Calu3 (cell line): ENCODE measurements at places on chromosomes 12 and 14. TPM values are rescaled to one million over a fixed set of nuclear protein-coding genes. Genes with fewer than 3 reads are reported as not detected.

Gene KLRC4
- not detected in 2 replicates for total RNA-seq

Gene REP15
- total RNA-seq, result 0.78 and 0.83 TPM in 2 replicates

DNA sequence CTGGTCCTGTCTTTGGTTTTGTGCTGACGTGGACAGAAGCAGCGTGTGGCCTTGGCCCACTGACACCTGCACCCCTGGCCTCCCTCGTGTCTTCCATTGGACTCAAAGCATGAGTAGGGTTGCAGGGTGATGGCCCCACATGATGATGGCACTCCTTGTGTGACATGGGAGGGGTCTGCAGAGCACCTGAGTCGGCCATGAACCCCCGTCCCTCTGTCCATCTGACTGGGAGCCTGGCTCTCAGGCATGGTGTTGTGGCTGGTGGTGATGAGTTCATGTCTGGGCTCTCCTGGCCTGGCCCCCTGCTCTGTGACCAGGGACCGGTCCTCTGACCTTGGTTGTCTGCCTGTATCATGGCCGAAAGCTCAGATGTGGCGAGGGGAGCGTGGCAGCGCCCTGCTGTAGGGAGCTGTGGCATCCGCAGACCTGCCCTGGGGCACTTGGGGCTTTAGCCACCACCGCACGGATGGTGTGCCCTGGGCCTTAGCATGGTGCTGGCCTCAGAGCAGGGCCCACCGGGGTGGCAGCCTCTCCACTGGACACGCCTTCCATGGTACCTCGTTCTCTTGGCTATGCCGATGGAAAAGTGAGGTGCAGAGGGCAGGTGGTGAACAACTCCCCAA lies 16.7 kb downstream of the ULK1 start:
- no peak overlapping the region for H3K4me3 ChIP-seq
- DNase-seq, result no peak
- no peaks in the 10 kb centered on the region for H3K27me3 ChIP-seq
- H3K27ac ChIP-seq, result no peak overlapping the region

- DNase-seq, result no peak
- H3K27ac ChIP-seq, result peak overlapping the region; percentile 39
- peaks cover 55% of the 10 kb centered on the region for H3K4me1 ChIP-seq
- H3K4me3 ChIP-seq, result peak overlapping the region; percentile 97
- H3K27me3 ChIP-seq, result no peaks in the 10 kb centered on the region
These were observed 579 bp upstream of the CLMN start for GRCh38 chr14:95320078-95320895.

Gene VRTN
- not detected in 2 replicates for total RNA-seq

Gene TPPP2
- total RNA-seq, result not detected in 2 replicates

Gene KIF21A
- total RNA-seq, result 26.0 and 28.7 TPM in 2 replicates

GRCh38 chr12:121697093-121697698 lies 15.4 kb upstream of the TMEM120B start:
- no peak overlapping the region for H3K4me3 ChIP-seq
- peak; percentile 57 for DNase-seq
- H3K36me3 ChIP-seq, result no peaks in the 10 kb centered on the region
- H3K4me1 ChIP-seq, result no peaks in the 10 kb centered on the region

GRCh38 chr12:132376464-132376830 lies 47.1 kb upstream of the GALNT9 start:
- peaks cover 64% of the 10 kb centered on the region for H3K27me3 ChIP-seq
- H3K36me3 ChIP-seq, result no peaks in the 10 kb centered on the region
- H3K27ac ChIP-seq, result no peak overlapping the region
- no peak for DNase-seq
- no peak overlapping the region for H3K4me3 ChIP-seq

DNA sequence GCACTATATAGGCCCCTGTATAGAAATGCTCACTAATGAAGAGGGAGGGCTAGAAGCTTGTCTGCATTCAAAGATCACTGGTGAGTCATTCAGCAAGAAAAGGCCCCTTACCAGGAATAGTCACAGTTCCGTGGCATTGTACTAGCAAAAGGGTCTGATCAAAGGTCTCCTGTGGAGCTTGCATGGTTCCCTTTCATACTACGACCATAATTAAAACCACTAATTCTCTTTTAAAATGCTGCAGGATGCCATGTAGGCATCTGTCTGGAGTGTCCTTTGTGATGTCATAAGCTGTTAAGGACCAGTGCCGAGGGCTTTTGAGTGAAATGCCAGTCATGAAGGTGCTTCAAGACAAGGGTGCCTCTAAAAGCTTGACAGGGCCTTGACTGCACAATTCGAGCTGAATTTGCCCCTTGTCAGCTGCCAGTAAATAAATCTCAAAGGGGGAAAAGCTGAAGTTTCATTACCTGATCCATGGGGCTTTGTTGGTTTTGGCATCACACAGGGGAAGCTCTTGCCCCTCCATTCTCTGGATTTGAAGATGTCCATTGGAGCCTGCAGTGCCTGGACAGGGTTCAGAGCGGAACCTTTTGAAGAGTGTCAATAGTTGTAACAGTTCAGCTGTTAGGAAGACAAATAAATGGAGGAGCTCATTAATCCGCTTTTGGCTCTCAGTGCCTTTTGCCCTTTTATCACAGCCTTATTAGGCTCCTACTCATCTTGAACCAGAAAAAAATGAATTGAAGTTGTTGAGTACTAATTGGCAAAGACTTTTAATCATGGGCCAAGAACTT lies 69.1 kb downstream of the TMEM260 start:
- H3K36me3 ChIP-seq, result no peaks in the 10 kb centered on the region
- no peaks in the 10 kb centered on the region for H3K4me1 ChIP-seq
- H3K4me3 ChIP-seq, result no peak overlapping the region
- DNase-seq, result no peak
- H3K27me3 ChIP-seq, result no peaks in the 10 kb centered on the region
- H3K27ac ChIP-seq, result no peak overlapping the region

DNA sequence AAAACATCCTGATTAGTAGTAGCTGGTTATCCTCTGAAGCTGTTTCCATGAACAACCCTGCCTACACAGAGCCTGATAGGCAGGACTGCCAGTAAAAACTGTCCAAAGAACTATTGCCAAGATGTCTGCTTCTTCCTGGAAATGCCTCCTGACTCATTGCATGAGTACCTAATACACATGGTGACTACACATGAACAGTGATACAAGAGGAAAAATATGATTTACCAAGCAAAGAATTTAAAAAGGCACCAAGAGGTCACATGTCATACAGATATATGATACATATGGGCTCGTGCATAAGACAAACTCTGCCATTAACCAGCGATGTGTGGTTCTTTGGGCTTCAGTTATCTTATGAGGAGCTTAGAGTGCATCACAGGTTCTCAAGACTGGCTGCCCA lies 552.3 kb downstream of the SLC16A7 start:
- no peak overlapping the region for H3K4me3 ChIP-seq
- DNase-seq, result no peak
- H3K36me3 ChIP-seq, result no peaks in the 10 kb centered on the region
- H3K27me3 ChIP-seq, result no peaks in the 10 kb centered on the region
- H3K27ac ChIP-seq, result peak overlapping the region; percentile 39

Gene PTHLH
- 0.91 and 1.3 TPM in 2 replicates for total RNA-seq

Gene JPH4
- not detected in 2 replicates for total RNA-seq

Gene NRL
- total RNA-seq, result 1.8 and 2.3 TPM in 2 replicates

DNA sequence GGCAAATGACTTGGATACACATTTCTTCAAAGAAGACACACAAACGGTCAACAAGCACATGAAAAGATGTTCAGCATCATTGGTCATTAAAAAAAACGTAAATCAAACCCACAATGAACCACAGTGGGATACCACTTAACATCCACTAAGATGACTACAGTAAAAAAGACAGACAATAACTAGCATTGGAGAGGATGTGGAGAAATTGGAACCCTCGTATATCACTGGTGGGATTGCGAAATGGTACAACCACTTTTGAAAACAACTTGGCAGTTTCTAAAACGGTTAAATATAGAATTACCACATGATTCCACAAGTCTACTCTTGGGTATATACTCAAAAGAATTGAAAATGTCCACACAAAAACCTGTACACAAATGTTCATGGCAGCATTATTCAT lies 25.2 kb upstream of the PPFIBP1 start:
- DNase-seq, result no peak
- H3K27me3 ChIP-seq, result no peaks in the 10 kb centered on the region
- no peak overlapping the region for H3K4me3 ChIP-seq
- no peak overlapping the region for H3K27ac ChIP-seq
- H3K4me1 ChIP-seq, result peaks cover 2% of the 10 kb centered on the region

GRCh38 chr14:101253948-101254347 lies 307.3 kb upstream of the DIO3 start:
- no peaks in the 10 kb centered on the region for H3K4me1 ChIP-seq
- no peaks in the 10 kb centered on the region for H3K36me3 ChIP-seq
- H3K27me3 ChIP-seq, result peaks cover 34% of the 10 kb centered on the region
- no peak for DNase-seq

DNA sequence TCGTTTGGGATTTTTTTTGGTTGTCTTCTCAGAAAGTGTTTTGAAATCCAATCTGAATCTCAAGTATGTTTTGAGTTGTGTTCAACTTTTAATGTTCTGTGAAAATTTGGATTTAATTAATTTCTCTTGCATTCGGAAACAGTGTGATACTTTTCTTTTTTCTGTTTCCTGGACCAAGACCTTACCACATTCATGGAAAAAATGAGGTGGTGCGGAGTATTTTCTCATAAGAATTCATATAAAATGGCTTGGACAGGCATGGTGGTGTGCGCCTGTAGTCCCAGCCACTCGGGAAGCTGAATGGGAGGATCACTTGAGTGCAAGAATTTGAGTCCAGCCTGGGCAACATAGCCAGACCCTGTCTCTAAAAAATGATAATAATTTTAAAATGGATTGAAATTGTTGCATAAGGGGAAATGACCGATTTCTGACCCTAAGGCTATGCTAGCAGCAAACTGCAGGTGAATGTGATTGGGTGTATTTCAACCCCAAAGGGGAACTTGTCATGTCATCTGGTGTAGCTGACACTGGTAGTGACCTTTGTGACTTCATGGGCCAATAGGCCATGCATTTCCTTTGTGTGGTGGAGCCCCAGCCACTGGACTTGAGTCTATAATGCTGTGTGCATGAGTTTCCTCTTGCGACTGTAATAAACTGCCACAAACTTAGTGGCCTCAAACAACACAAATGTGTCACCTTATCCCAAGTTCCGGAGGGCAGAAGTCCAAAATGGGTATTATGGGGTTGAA lies 123.5 kb upstream of the RFLNA start:
- DNase-seq, result no peak
- no peaks in the 10 kb centered on the region for H3K36me3 ChIP-seq
- H3K27me3 ChIP-seq, result peaks cover 48% of the 10 kb centered on the region

DNA sequence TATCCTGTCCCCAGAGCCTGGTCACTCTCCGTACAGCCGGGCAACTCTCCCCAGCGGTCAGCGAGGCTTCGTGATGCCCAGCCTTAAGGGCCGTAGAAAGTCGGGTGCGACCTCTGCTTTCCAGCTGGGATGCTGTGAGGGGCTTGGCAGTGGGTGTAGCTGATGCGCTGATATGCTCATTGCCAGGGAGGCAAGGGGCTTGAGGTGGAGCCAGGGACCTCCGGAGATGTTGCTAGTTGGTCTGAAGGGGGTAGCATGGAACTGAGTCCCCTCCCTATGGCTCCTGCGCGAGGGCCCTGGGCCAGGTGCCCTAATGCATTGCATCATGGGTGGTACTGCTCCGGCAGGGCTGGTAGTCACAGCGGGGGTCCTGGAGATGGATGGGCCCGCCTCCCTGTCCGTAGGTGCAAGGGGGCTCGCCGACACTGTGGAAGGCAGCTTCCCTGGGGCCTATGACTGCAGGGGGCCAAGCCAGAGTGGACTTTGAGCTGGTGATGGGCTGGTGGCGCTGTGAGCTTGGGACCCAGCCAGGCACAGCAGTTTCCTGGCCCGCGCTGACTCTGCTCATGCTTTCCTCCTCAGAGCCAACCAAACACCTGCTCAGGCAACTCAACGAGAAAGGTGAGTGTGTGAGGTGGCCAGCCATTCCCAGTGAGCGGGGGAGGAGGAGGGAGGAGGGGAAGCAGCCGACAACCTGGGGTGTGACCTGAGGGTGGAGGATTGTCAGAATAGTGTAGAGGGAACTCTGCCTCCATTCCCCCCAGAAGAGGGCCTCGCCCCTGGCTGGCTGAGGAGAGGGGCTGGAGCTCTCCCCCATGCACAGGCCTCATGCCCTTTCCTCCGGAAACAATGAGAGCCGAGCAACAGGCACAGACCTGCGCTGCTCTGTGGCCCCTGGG lies 32.3 kb downstream of the PLEKHG3 start:
- DNase-seq, result no peak
- H3K4me1 ChIP-seq, result peaks cover 9% of the 10 kb centered on the region
- H3K27ac ChIP-seq, result no peak overlapping the region
- no peak overlapping the region for H3K4me3 ChIP-seq

- no peaks in the 10 kb centered on the region for H3K4me1 ChIP-seq
- H3K27ac ChIP-seq, result no peak overlapping the region
- H3K36me3 ChIP-seq, result no peaks in the 10 kb centered on the region
- no peak overlapping the region for H3K4me3 ChIP-seq
- DNase-seq, result no peak
These were observed 15.4 kb downstream of the C1S start for GRCh38 chr12:7075939-7076338.

Gene ITGA5
- total RNA-seq, result 8.0 and 9.5 TPM in 2 replicates

Gene SDSL
- 19.9 and 25.5 TPM in 2 replicates for total RNA-seq

DNA sequence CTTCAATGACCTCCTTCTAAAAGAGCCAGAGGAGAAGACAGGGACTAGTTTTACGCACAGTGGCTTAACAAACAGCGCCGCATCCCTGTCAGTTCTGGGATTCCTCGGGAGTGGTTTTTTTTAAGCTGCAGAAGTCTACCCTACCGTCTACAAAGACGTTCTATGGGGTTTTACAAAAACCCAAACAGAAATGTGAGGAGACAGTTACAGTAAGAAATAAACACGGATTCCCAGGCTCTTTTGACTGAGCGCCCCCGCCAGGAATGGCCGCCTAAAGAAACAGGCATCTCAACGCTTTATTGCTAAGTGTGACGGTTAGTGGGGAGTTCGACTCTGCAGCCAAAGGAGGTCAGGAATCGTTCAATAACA lies 484 bp downstream of the ALKBH1 start:
- DNase-seq, result peak; percentile 16
- H3K4me1 ChIP-seq, result peaks cover 19% of the 10 kb centered on the region
- no peaks in the 10 kb centered on the region for H3K27me3 ChIP-seq
- peak overlapping the region; percentile 85 for H3K27ac ChIP-seq

Gene LYZ
- total RNA-seq, result 353 and 392 TPM in 2 replicates

DNA sequence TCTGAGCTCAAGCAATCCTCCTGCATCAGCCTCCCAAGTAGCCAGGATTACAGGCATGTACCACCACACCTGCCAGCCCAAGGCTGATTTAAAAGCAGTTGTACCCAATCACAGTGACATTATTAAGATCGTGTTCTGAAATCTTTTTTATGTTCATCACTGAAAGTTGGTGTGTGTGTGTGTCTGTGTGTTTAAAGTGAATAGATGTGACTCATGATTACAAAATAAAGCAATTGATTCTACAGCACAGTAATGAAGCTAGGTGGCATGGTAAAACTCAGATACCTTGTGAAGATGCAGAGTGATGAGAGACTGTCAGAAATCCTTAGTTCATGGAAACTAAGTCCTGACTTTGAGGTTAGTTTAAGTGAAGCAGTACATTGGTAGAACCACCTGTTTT lies 74.2 kb upstream of the ATP2B1 start:
- no peaks in the 10 kb centered on the region for H3K27me3 ChIP-seq
- DNase-seq, result no peak
- H3K36me3 ChIP-seq, result no peaks in the 10 kb centered on the region
- no peak overlapping the region for H3K4me3 ChIP-seq
- H3K27ac ChIP-seq, result no peak overlapping the region
